RWPE1 (cell line): ENCODE measurements at places on chromosomes 2 and 18.

- no peak for DNase-seq
These were observed 13.3 kb downstream of the DNAJC27 start for GRCh38 chr2:24958411-24958935.

DNA sequence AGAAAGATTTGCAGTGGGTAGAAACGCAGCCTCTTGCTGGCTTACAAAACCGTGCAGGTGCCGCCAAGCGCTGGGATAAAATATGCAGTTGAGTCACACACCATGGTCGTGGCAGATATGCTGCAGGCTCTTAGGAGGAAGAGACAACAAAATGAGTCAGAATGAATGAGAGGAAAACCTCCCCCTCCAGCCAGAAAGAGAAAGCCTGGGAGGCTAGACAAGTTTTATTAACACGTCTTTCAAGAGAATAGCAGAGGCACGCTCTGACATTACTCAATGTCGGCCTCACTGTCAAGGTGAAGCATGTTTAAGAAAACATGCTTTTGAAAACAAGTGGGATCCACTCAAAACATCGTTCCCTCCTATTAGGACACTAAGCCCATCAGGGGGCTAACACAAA is 37.1 kb upstream of the ZCCHC2 start:
- DNase-seq: peak; percentile 91

DNA sequence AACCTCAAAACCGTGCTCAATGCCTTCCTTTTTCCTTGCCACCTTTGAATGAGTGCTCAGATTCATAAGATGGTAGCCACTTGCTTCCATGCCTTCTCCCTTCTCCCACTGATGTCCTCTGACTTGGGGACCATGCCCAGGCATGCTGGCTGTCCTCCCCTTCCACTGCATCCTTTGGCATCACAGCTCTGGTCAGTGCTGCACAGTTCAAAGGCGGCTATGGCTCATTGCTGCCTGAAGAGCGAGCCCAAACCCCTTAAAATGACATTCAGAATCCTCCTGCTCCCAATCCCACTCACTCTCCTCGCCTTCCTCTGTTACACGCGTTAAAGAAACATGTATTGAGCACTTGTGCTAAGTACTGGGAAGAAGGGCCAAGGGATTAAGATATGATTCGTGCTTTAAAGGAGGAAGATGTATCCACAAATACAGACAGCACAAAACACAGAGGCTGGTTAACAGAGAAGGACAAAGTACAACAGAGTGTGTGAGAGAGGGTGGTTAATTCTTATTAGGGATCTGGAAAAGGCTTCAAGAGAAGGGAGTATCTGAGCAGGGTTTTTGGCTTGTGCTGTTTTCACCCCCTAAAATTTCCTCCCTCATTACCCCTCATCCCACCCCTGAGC is 81.8 kb downstream of the CERKL start:
- DNase-seq: no peak

- DNase-seq: no peak
These were observed 109.5 kb downstream of the EIPR1 start for GRCh38 chr2:3267869-3268704.

DNA sequence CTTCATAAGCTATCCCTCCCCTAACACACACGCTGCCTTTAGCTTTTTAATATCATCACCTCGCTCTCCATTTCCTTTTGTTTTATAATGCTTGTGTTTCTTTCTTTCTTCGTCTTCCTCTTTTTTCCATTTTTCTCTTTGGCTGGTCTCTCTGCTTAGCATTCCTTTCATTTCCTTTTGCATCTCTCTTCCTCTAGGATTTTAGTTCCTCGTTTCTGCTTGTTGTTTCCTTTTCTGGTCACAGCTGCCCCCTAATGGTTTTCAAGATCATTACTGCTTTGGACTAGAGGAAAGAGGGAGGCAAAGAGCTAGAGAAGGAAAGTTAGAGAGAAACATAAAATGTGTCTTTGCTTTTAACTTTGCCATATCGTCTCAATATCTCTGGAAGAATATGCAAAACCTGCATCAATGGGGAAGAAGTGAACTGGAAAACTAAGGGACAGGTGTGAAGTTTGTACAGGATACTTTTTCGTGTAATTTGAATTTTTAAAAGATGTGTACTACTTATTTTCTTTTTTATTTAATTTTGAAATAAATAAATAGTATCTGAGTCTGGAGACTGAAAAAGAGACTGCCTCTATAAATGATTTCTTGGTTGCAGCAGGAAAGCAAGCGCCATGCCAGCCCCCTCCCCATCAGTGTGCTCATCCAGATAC is 6.3 kb upstream of the NRP2 start:
- peak; percentile 57 for DNase-seq

GRCh38 chr2:134338208-134338607 is 84.3 kb downstream of the MGAT5 start:
- DNase-seq: no peak

- DNase-seq: peak; percentile 87
These were observed 81.1 kb upstream of the SLC39A10 start for GRCh38 chr2:195575879-195576401.

DNA sequence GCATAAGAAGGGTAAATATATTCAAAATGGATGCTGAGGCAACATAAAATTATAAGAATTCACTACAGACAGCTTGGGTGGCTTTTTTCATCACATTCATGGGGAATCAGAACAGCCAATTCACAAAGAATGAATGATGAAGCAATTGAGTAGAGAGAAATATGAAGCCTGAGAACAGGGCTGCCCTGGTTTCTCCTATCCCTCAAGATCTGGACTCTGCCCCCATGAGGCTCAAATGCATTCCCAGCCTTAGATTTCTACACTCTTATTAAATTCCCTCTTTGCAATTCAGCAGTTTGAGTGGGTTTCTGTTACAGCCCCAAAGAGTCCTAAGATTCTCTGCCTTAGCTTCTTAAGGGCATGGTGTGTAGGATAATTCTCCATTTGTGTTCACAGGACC is 172.5 kb downstream of the MAIP1 start:
- DNase-seq: no peak

GRCh38 chr18:64994370-64994769 is 756.4 kb upstream of the CDH7 start:
- no peak for DNase-seq

GRCh38 chr2:240912878-240913809 is 7.0 kb downstream of the CROCC2 start:
- no peak for DNase-seq

- no peak for DNase-seq
These were observed 73.8 kb upstream of the EML6 start for GRCh38 chr2:54649633-54650032.

GRCh38 chr2:195695002-195695631 is 38.1 kb downstream of the SLC39A10 start:
- no peak for DNase-seq

GRCh38 chr18:50286391-50287027 is 983 bp downstream of the CXXC1 start:
- DNase-seq: peak; percentile 26

DNA sequence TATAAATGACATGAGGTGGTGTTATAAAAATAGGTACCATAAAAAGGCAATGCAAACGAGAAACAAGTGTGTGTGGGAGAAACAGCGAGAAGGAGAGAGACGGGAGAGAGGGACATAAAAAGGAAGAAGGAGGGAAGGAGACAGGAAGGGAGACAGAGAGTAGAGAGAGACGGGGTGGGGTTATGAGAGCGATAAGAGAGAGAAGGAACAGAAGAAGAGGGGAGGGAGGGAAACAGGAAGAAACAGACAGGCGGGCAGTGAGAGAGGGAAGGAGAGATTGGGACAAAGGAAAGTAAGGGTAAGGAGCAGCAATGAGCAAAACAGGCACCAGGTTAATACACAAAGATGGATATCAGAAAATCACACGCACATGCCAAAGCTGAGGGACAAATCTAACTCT is 83.7 kb downstream of the TGFA start:
- DNase-seq: no peak

GRCh38 chr2:124369181-124369580 is 344.1 kb downstream of the CNTNAP5 start:
- DNase-seq: no peak

GRCh38 chr2:39593439-39594393 is 72.0 kb upstream of the TMEM178A start:
- peak; percentile 28 for DNase-seq
